NCI-H187 treated with DMSO at 0.1 percent for 48 hours (cell line): ENCODE measurements at places on chromosomes 4 and X.

- no peak for DNase-seq
These were observed 11.4 kb downstream of the RNF150 start for GRCh38 chr4:141121768-141122454.

- DNase-seq, result no peak
These were observed 104.4 kb upstream of the RAB40AL start for GRCh38 chrX:102832661-102833060.

DNA sequence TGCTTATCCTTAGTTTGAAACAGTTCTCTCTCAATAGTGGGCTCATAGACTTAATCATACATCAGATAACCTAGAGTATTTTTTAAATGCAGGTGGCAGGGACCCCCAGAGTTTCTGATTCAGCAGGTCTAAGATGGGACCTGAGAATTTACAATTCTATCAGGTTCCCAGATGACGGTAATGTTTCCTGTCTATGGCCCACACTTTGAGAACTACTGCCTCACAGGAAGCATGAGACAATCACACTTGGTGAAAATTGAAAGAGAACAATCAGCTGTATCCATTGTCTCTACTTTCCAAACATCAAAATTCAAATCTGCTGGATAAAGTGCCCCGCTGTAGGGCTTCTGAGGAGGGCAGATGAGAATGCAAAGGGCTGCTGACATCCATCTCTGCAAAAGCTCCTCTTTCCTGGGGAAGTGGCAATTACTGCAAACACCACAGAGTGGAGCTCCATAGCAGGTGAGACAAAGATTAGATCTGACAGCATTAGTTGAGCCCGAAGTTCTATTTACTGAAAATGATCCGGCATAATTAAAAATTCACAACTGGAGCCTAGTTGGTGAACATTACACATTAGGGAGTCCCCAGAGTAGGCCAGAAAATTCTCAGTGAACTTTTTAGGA is 187.8 kb upstream of the MBNL3 start:
- DNase-seq, result no peak

DNA sequence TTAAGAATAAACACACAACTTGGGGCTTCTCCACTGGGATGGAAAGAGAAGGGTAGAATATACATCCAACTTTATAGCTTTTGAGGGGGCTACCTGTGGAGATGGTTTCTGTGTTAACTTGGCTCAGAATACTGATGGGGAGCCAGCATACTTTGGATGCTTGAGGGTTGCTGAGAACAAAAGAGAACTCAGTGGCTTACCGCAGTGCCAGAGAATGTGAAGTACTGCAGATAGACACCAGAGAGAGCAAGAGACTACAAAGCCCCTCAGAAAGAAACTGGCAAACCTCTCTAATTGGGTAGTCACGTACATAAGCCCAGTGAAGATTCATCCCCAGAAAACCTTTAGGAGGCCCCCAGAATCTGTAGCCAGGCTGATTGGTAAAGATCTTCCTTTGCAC is 214.4 kb downstream of the DCHS2 start:
- no peak for DNase-seq

DNA sequence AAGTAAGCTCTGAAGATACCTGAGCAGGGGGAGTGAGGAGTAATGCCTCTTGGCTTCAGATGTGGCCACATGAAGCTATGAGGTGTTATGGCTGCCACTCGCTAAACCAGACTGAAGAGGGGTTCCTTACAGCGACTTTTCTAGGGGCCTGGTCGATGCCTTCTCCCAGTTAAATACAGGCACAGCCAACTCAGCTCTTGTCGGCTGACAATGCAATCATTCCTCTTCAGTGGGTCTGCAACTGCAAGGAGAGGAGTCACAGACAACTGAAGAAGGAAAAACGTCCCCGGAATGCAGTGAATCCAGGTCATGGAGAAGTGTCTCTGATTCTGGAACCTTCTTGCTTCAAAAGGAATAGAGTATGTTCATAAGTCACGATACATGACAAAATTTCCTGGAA is 106.4 kb downstream of the RNF150 start:
- DNase-seq, result no peak

DNA sequence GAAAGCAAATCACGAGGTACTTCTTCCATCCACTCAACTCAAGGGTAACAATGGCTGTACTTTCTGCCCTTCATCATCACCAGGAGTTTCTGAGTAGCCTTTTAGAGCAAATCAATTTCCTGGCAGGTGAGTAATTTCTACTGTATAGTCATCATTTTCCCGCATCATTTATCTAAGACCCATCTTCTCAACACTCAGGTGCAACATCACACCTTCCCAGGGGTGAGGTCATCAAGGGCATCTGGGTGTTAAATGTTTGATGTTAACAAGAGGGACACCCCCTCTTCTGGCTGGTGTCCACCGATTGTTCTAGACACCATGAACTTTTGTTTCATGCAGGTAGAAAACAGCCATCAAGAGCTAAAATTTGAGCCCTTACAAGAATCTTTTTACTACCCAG is 313.4 kb upstream of the MAGEB2 start:
- DNase-seq, result no peak

- no peak for DNase-seq
These were observed 64.3 kb upstream of the CCDC160 start for GRCh38 chrX:134172588-134173259.

DNA sequence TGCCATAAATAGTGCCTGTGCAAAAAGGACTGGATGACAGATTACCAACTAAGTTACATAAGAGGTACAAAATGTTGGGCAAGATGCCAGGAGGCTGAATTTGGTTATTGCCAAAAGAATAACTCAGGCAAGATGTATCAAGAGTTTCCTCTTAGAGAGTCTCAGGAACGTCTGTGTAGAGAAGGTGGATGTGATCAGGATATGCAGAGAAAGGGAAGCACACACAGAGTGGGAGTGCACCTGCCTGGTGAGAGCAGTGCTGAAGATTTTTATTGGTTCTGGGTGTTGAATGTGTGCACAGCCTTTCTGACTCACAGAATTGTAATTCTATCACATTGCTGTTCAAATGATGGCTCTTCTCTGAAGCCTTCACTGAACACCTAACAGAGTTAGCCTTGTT is 156.8 kb upstream of the HS3ST1 start:
- peak; percentile 56 for DNase-seq

GRCh38 chr4:108352664-108353308 is 184.1 kb upstream of the LEF1 start:
- DNase-seq, result no peak

DNA sequence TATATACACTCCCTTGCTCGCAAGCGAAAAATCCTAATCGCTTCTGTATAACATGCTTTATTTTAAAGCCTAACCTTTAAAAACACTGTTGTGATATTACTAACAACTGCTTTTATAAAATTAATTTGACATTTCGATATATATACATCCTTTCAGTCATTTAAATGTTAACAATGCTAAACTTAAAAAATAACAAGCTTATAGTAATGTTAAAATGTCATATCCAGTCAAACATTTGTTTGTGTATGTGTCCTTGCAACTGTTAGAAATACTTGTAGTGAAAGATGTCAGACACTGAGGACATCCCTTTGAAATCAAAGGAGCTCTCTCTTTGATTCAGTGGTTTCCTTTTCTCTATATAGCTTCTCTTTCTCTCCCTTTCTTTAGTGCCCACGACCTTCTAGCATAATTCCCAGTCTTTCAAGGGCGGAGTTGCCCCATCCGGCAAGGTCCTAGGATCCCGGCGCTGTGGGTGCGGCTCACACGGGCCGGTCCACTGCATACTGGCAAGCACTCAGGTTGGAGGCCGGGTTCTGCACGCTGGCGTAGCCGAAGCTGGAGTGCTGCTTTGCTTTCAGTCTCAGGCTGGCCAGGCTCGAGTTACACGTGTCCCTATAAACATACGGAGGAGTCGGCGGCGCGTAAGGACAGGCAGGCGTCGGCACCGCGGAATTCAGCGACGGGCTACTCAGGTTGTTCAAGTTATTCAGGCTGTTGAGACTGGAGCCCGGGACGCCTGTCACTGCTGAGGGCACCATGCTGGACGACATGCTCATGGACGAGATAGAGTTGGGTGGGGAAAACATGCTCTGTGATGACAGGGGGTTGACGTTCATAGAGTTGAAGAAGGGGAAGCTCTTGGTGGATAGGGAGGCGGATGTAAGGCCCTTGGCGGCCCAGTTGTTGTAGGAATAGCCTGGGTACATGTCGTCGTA is 5.0 kb downstream of the PITX2 start:
- DNase-seq, result no peak

DNA sequence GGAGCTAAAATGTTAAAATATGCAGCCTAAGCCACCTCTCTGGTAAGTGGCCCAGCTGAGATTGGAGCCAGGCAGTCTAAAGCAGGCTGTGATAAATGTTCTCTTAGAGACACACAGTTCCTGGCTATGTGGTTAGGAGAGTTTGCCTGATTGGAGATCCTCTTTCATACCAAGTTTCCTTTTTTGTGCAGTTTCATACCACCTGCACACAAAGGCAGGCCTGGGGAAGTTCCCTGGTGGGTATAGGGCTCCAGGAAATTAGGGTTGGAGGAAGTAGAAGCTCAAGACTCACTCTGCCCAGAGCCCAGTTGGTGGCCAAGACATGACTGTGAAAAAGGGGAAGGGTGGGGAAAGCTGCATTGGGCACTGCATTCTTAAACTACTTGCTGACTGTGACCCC is 16.9 kb downstream of the CYBB start:
- no peak for DNase-seq

- DNase-seq, result no peak
These were observed 195.8 kb downstream of the PDHA2 start for GRCh38 chr4:96035727-96036126.

- no peak for DNase-seq
These were observed 264.5 kb upstream of the EMCN start for GRCh38 chr4:100782356-100782755.

DNA sequence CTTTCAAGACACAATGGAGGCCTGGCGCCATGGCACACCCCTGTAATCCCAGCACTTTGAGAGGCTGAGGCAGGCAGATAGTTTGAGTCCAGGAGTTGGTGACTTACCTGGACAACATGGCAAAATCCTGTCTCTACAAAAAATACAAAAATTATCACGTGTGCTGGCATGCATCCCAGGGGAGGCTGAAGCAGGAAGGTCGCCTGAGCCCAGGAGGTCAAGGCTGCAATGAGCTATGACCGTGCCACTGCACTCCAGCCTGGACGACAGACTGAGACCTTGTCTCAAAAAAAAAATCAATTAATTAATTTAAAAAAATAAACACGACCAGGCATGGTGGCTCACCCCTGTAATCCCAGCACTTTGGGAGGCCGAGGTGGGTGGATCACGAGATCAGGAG is 2.0 kb upstream of the CTPS2 start:
- DNase-seq, result no peak

DNA sequence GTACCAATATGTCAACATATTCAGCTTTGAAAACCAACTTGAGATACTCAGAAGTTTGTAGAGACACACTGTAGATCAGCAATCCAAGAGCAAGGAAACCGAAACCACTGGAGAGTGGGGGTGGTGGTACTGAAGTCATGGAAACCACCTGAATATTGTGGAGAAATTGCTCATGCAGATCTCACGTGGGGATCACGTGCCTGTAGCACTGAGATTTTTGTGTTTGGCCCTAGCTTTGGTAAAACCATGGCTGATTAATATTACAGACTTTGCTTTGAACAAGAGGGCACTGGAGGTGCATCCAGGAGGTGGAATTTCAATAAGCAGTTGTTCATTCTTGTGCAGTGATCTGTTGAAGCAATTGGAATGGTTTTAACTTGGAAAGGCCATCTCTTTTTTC is 47.2 kb downstream of the GBA3 start:
- DNase-seq, result no peak

GRCh38 chrX:67296395-67296794 is 247.4 kb upstream of the AR start:
- DNase-seq, result no peak

DNA sequence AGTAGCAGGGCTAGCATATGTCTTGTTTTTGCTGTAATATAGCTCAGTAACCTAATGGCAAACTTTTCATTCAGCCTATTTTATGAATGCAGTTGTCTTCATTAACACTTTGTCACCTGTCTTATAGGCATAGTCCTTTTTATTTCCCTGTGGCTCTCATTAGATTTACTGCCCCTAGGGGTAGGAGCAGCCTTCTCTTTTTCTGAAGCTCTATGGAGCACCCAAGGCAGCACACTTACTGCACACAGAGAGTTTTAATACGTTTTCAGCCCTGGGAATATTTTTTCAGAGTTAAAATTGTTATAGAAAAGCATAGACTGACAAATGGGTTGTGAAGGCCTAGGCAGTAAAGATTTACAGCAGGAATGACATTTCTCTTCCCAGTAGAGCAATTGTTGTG is 406.8 kb downstream of the TMA16 start:
- DNase-seq, result no peak

DNA sequence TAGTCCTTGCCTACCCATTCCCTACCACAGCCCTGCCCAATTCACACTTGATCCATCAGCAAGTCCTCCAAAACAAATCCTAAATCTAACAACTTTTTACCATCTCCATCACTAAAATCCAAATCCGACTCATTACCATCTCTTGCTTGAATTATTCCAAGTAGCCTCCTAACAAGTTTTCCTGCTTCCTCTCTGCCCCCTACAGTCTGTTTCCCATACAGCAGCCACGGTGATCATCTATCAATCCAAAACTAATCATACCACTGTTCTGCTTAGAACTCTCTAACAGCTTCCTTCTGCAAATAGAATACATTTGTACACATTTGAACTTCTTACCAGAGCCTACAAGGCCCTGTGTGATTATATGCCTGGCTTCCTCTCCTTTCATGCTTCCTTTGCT is 133.0 kb downstream of the SHROOM4 start:
- no peak for DNase-seq

GRCh38 chr4:187711586-187711985 is 284.0 kb upstream of the ZFP42 start:
- no peak for DNase-seq

GRCh38 chr4:18798123-18798522 is 776.6 kb upstream of the LCORL start:
- no peak for DNase-seq

GRCh38 chr4:152352622-152353116 is 183.2 kb downstream of the FBXW7 start:
- peak; percentile 59 for DNase-seq

DNA sequence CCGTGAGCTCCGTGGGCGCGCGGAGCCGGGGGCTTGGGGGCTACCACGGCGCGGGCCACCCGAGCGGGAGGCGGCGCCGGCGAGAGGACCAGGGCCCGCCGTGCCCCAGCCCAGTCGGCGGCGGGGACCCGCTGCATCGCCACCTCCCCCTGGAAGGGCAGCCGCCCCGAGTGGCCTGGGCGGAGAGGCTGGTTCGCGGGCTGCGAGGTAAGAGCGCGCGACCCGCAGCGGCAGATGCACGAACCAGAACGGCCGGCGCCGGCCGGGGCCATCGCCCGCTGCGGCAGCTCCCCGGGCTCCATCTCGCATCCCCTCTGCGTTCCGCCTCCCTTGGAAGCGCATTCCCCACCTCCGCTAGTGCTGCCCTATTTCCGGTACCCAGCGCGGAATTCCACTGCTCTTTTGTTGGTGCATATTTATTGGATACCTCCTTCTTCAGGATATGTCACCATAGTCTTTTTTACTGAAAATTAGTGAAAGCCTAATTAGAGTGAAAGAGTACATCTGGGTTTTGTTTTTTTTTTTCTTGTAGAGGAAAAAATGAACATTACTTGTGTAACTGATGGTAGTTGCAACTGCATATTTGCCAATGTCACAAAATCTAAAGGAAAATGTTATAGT is 797 bp downstream of the PKD2 start:
- DNase-seq, result no peak
